Fibroblast of villous mesenchyme (primary cell): ENCODE measurements at places on chromosomes 7 and 10. TPM values are rescaled to one million over a fixed set of nuclear protein-coding genes. Genes with fewer than 3 reads are reported as not detected.

CADPS2 gene
- total RNA-seq = 13.9 and 27.2 TPM in 2 replicates

UBN2 gene
- total RNA-seq = 5.8 and 6.5 TPM in 2 replicates

GRCh38 chr7:123824754-123825067, 20.3 kb upstream of the HYAL4 start:
- no peak for DNase-seq

- no peak for DNase-seq
These were observed 81.9 kb upstream of the C1GALT1 start for GRCh38 chr7:7100432-7100849.

DNA sequence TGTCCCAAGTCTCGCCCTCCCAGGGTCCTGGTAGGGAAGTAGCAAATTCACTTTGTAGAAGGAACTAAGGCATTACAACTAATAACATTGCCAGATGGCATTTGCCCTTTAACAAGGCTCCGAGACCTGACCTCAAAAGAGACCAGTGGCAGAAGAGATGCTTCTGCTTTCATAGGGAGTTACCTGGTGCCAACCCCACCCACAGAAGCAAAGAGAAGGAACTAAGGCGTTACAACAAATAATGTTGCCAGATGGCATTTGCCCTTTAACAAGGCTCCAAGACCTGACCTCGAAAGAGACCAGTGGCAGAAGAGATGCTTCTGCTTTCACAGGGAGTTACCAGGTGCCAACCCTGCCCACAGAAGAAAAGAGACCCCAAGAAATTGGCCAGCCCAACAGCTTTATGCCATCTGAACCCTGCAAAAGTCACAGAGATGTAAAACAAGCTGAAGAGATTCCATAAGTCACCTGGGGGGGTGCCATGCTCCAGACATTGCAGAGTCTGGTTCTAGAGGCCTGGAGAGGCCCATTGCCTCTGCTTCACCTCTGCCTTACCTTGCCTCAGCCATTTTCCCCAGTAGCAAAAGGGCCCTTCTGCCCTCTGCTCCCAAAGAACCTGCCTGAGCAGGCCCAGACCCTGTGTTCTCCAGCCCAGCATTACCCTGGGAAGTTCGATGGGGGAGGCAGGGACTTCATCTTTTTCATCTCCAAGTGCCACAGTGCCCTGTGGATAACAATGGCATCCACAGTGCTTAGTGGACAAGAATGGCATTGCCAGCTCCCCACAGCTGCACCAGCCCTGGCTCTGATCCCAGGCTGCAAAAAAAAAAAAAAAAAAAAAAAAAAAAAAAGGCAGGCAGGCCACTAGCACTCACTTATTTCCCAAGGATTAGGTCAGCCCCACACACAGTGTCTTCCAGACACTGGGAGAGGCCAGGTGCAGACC, 179.5 kb upstream of the PLXNA4 start:
- DNase-seq = no peak

- no peak for DNase-seq
These were observed 105.1 kb downstream of the NRP1 start for GRCh38 chr10:33229252-33229948.

COL28A1 gene
- under 0.01 TPM in 2 replicates for total RNA-seq

PVRIG gene
- total RNA-seq = not detected in 2 replicates

GIMAP5 gene
- total RNA-seq = not detected in 2 replicates

DNA sequence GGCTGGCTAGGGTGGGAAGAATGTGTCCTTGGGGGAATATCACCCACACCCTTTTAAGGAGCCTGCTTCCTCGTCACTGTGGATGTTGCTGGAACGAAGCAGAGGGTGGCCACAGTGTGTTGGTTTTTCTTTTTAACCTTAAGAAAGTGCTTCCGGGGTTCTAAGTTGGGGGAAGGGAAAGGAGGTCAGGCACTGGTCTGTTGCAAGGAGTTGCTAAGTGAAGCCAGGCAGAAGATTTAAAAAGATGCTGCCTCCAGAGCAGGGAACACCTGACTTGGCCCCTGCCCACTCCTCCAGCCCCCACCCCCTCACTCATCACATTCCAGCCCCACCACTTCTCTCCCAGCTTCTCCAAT, 213.1 kb downstream of the EMX2 start:
- no peak for DNase-seq

GRCh38 chr10:70358446-70358845, 24.0 kb downstream of the LRRC20 start:
- no peak for DNase-seq

DNA sequence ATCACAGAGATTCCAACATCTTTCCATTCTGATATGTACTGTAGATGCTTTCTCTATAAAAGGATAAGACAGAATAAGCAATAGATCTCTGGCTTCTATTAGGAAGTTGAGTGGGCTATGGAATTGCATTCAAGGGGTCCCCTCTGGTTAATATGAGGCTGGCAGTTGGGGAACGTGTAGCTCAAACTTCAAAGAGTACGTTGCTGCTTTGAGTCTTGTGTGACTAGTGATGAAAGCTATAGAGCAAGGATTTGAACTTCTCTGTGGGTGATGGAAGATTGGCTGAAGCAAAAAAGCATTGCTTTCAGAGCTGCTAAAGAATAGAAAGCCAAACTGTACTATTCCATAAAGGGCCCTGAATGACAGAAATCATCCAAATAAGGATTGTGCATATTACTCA, 6.4 kb downstream of the WEE2 start:
- DNase-seq = no peak

DNA sequence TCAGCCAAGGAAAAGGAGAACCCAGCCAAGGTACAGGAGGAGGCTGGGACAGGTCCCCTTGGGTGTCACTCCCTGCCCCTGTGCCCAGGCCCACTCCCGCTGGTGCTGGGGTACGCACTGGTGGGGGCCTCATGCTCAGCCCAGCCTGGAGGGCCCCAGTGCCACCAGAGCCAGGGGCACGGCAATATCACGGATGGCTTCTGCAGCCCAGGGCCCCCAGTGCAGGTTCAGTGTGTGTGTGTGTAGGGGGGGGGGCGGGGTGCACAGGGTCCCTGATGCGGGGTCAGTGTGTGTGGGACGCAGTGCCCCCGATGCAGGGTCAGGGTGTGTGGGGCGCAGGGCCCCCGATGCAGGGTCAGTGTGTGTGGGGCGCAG, 23.4 kb upstream of the ZNF716 start:
- DNase-seq = no peak

- no peak for DNase-seq
These were observed 67.9 kb downstream of the DENND11 start for GRCh38 chr7:141634065-141634464.

LIPA gene
- 105 and 232 TPM in 2 replicates for total RNA-seq

DNA sequence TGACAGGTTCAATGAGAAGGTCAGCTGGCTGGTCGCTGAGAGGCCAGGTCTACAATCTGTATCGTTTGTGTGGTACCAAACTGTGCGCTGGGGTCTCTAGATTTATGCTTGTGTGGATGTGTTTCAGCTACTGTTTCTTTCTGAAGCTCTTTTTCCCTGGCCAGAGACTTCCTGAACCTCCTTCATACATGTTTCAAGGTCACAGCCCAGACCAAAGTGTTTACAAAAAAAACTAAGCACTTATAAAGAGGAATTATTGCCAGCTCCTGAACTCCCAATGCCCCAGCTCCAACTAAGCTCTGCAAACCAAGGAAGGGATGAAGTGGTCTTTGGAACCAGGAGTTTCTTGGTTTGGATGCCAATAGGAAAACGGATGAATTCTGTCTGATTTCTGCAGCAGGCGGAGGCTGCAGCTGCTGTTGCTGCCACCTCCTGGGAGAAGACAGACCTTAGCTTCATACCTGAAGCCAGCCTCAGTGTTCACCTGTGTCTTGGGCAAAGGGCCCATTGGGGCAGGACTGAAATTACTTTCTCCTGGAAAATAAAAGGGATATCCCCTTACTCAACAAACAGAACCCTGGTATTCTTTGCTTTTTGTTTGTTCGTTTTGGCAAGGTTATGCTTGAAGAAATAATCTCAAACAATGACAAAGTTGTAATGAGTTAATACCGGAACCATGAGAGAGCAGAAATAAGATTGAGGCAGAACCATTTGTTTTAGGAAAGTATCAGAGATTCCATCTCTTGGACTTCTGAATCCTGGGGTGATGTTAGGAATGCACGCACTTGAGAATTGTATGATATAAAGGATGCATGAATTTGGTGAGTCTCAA, 24.6 kb upstream of the MKLN1 start:
- DNase-seq = peak; percentile 41

DNA sequence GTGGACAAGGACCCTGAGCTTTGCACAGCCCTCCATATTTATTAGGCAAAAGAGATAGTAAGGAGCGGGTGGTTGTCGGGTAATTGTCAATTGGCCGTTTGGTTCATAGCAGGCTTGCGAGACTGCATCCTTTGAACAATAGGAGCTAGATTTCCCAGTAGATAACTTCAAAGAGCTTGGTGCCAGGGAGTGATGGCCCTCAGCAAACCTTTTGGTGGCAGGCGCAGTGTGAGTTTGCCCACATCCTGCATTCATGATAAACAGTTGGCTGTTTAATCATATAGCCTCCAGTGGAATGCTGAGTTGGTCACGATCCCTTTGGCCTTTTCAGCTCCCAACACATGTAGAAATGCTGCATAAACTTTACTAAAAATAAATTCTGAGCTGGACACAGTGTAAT, 156.9 kb downstream of the AKR1D1 start:
- no peak for DNase-seq

PARD3 gene
- 38.7 and 44.0 TPM in 2 replicates for total RNA-seq

CALML3 gene
- total RNA-seq = not detected in 2 replicates

- no peak for DNase-seq
These were observed 81.8 kb downstream of the PAX2 start for GRCh38 chr10:100826983-100827818.

DNA sequence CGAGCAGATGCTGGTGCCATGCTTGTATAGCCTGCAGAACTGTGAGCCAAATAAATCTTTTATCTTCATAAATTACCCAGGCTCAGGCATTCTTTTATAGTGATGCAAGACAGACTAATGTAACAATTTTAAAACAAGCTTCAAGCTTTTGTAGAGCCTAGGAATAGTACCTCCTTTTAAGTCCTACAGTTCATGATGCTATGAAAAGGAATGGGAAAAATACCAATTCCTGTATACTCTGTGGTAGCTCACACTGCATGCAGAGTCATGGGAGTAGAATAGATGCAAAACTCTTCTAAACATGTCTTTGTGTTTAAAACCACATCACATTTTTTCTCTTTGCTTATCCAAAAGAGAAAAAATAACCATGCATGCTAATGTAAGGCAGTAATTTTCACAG, 66.6 kb upstream of the WNT16 start:
- DNase-seq = peak; percentile 20

ANKRD22 gene
- total RNA-seq = not detected in 2 replicates

SLC16A9 gene
- under 0.01 TPM in 1 of 2 replicates, not detected in the other for total RNA-seq

ABI1 gene
- 38.7 and 57.9 TPM in 2 replicates for total RNA-seq

UMAD1 gene
- 8.4 and 13.8 TPM in 2 replicates for total RNA-seq

SCART1 gene
- total RNA-seq = 2.6 and 4.2 TPM in 2 replicates

GRCh38 chr10:35351021-35351420, 14.7 kb downstream of the CCNY start:
- peak; percentile 72 for DNase-seq

GRCh38 chr10:117053482-117053881, 48.5 kb upstream of the SHTN1 start:
- DNase-seq = no peak

INA gene
- total RNA-seq = 1.3 and 1.7 TPM in 2 replicates

GSTO2 gene
- 1.9 and 2.2 TPM in 2 replicates for total RNA-seq

- no peak for DNase-seq
These were observed 16.7 kb downstream of the LSMEM1 start for GRCh38 chr7:112497481-112497880.

GRCh38 chr7:189719-190118, 2.7 kb upstream of the FAM20C start:
- DNase-seq = no peak

DNA sequence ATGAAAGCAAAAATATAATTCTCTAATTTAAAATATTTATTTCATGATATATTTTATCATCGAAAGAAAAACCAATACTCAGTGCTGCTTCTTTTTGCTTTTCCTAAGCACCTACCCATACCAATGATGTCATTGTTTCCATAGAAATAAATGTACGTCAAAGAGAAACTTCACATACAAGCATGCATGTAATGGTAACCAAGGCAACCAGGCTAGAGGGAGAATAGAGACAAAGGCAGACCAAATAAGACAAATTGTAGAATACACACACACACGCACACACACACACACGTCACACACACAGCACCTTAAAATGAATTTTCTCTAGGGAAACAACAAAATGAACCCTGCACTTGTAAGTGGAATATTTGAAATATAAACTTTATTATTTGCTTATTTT, 75.5 kb downstream of the MACC1 start:
- no peak for DNase-seq

DNA sequence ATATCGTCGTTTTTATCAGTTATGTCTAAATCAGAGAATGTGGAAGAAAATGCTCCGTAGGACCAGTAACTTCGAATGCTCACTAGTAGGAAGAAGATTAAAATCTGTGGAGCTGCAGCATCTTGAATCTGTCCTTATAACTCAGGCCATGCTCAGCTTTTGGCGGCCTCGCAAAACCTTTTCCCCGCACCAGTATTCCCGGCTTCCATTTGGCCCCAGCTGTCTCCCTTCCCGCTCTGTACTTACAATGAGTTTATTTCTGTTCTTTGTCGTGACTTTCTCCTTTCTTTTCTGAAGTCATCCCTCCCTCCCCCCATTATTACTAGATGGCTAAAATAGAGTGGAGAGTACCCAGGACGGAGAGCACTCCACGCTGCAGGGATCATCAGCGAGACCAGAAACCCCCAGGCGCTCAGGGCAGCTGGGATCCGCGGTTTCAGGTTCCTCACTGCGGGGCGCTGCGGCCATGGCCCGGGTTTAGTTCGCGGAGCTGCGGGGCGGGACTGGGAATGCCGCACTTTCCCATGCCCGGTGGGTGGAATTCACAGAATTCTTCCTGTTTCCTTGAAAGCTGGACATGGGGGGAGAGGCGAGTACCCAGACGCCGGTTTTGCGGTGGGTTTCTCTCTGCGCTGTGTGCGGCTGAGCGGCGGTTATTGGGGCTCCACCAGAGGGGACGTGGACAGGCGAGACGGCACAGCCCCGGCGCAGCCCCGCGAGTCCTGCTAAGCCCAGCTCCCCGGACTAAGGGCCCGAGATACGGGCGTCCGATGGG, 183.5 kb downstream of the POM121L12 start:
- DNase-seq = no peak

DNA sequence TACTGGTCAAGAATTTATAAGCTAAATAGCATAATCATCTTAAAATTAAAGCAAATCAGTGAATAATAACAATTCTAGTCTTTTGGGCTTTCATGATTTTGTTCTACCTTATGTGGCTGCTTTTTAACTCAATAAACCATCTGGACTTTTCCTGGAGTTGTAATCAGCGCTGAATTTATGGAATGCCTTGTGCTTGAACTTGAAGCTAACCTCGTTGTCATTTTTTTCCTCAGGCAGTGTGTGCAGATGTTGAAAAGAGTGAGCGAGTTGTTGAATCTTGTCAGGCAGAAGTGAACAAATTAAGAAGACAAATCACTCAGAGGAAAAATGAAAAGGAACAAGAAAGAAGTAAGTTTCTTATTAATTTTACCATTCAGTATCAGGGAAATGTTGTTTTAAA, 29.5 kb downstream of the ABRAXAS2 start:
- peak; percentile 42 for DNase-seq

MYO1G gene
- under 0.01 TPM in 2 replicates for total RNA-seq

DNA sequence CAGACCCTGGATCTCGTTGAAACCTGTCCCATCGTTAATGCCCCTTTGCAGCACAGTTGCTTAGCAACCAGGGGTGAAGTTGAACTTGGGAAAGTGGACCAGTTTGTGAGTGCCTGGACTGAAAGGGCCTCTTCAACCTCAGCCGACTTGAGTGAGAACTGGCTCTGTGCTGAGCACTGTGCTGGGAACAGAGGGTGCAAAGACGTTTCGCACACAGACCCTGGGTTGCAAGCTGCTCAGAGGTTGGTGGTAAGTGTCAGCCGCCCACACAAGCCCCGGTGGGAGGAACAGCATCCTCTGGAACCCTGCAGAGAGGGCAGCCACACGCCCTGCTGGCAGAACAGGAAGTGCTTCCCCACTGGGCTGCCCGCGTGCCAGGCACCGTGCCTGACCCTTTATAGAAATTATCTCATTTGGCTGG, 89.2 kb downstream of the CARD11 start:
- DNase-seq = no peak

RBM20 gene
- under 0.01 and 0.32 TPM in 2 replicates for total RNA-seq
